ENCODE measurements at places on chromosomes 3 and 15.

DNA sequence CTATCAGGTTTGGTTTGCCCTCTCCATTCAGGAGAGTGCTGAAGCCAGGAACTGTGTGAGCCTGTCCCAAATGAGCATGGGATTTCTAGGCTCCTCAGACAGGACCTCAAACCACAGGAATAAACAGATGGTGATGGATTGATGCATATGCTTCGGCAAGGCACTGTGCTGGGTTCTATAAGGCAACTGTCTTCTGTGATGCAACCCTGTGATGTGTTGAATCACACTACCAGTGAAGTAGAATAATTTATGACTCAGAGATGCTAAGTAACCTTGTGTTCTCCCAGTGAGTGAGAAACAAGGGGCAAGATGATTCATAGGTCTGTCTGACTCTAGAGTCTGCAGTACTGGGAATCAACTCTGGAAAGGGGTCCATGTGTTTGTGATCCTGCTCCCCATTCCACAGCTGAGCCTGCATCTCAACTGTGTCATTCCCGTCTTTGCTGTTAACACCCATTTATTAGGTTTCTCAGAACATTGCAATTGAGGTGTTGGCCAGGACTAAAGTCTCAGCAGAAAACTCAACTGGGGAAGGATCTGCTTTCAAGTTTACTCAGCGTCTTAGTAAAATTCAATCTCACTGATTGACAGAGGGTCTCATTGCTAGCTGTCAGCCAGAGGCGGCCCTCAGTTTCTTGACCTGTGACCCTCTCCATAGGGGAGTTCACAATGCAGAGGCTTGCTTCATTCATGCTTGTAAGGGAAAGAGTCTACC is 510.1 kb upstream of the CFAP20DC start:
- DNase-seq, result no peak

DNA sequence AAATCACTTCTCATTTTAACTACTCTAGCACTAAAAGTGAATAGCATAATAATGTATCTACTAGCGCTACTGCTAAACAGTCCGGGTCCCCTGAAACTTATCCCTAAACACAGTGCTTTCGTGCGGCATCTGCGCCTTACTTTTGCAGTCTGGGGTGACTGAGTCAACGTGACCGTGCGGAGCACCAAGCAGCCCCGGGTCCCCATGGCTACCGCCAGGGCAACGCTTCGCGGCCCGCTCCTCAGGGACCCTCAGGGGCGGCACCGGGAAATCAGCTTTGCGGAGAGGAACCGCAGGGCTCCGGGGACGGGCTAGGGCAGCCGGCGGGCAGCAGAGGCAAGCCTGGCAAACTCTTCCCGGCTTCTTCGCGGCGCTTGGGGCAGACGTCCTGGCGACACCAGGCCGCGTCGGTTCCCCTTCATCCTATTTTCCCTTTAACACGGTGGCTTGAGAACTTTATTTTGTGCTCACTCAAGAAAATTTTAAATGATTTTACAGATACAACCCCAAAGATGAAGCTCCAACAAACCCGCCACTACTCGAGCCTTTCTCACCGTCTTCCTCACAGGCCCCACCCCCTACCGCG is 757 bp upstream of the DIPK2A start:
- peak; percentile 93 for DNase-seq

DNA sequence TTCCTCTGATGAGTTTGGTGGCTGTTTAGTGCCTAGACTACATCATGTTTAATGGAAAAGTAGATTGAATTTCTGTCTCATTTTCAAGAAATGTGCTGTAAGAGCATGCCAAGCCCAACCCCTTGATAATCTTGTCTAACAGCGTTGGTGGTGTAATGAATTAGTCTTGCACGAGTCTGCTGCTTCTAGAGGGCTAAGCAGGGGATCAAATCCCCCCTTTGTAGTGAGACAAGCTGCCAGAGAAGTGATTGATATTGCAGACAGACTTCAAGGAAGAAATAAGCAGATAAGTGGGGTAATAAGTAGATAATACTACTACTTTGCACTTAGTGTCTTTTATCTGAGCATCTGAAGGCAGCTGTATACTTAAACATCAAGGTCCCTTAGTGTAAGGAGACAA is 141.4 kb downstream of the TP63 start:
- no peak for DNase-seq

DNA sequence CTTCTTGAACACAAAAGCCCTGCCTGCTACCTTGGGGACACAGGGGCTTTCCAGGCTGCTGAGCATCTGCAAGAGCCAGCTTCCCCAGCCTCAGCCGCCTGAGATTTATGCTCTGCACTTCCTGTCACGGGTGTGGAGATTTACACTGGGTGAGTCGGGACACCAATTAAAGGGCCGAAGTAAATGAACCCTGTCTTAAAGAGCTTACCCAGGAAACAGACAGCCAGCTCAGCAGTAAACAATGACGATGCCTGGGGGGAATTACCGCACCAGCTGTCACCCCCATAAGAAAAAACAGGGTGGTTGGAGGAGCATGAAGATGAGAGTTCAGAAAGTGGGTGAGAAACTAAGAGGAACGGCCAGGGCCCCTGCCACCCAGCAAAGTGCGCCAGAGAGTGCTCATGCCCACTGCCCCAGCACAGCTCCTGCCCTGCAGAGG is 37.5 kb upstream of the IQSEC1 start:
- DNase-seq, result no peak

- no peak for DNase-seq
These were observed 226.4 kb downstream of the OPA1 start for GRCh38 chr3:193819117-193820010.

GRCh38 chr3:163722405-163722804 is 1355.9 kb downstream of the SI start:
- no peak for DNase-seq

GRCh38 chr3:15973940-15974339 is 176.2 kb upstream of the ANKRD28 start:
- no peak for DNase-seq

DNA sequence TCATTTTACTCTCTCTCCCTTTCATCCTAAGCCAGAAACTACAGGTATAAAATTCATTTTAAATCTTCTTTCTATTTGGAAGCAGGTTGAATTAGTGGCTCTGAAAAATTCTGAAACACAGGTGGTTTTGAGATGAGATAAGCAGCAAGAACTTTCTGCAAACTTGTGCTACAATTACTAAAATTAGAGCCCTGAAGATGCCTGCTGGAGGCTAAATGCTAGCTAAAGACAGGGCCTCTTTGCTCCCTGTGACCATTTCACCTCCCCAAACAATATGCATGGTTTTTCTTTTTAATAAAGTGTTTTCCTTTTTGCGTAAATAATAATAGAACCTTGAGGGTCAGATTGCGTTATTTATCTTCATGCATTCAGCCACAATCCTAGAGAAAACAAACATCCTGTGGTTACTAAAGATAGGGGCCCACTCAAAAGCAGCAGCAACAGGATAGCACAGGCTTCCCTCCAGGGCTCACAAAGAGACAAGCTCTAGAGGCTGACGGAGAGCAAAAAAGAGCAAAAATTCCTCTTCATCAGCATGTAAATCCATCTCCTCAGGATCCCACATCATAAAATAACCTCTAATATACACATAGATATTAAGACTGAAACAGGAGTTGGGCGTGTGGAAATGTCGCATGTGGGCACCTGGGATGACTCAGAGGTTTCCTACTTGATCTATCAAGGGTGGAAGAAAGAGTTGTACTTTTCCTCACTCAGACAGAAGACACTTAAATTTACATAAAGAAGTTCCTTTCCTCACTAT is 26.5 kb upstream of the CP start:
- no peak for DNase-seq

- no peak for DNase-seq
These were observed 287.3 kb upstream of the TPRG1 start for GRCh38 chr3:188884299-188885043.

Measured in NCI-H1105 treated with DMSO at 0.1 percent for 48 hours (cell line).